ENCODE measurements at places on chromosomes 11 and 22.

DNA sequence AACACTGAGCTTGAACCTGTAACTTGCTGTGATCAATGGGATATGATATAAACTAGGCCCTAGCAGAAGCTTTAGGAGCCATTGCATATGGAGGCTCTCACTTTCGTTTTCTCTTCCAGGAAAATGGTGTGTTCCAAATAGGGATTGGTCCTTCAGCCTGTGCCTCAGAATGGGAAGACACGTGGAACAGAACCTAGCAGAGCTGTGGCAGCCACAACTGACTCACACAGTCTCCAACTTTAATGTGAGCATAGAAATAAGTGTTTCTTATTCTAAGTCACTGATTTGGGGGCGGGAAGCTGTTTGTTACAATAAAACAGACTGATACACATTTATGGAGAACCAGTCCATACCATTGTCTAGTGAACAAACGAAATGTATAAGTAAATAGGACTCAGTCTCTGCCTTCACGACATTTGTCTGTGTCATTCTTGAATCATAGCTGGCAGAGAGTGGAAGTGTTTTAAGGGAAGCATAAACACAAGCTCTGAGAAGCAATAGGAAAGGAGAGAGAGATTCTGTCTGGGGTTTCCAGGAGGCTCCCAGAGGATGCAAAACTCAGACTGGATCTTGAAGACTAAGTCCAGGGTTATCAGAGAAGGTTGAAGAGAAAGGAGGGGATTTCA is 97.3 kb downstream of the GALNT18 start:
- DNase-seq, result no peak

DNA sequence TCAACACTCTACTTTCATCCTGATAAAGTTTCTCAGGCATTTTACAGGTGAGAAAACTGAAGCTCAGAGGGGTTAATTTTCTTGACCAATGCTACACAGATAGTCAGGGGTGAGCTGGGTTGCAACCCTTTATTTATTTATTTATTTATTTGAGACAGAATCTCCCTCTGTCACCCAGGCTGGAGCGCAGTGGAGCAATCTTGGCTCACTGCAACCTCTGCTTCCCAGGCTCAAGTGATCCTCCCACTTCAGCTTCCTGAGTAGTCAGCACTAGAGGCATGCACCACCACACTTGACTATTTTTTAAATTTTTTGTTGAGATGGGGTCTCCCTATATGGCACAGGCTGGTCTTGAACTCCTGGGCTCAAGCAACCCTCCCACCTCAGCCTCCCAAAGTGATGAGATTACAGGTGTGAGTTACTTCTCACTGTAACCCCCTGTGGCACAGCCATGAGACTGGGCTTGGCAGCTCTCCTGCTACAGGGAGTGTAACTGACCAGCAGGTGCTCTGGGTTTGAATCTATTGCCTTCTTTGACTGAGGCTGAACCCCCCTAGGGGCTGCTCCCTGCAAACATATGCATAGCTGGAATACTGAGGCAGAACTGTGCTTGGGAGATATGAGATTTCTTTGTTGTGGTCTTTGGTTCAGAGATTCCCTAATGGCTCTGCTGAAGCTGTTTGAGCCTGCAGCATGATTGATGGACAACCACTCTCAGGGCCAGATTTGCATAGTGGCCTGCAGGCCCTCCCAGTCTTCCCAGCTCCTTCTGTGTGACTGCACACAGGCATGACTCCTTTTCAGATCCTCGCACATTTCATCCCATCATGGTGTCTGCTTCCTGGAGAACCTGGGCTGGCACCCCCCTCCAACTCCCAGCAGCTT is 6.1 kb downstream of the C11orf96 start:
- no peak for DNase-seq

DNA sequence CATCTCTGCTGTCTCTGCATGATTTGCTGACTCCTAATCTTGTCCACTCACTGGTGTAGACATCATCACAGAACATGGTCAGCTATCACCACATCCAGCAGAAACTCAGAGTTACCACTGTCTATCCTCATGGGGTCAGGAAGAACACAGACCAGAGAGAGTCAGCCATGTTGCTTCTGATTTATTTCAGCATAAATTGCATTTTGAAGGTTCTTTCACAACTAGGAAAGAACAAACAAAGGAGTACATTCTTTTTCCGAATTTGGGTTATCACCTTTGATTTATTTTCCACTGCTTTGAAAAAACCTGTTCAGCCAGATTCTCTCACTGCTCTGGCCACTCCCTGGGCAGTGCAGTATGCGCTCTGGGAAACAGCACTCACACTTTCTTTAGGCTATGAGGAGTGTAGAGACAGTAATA is 172.0 kb upstream of the MTMR2 start:
- no peak for DNase-seq

DNA sequence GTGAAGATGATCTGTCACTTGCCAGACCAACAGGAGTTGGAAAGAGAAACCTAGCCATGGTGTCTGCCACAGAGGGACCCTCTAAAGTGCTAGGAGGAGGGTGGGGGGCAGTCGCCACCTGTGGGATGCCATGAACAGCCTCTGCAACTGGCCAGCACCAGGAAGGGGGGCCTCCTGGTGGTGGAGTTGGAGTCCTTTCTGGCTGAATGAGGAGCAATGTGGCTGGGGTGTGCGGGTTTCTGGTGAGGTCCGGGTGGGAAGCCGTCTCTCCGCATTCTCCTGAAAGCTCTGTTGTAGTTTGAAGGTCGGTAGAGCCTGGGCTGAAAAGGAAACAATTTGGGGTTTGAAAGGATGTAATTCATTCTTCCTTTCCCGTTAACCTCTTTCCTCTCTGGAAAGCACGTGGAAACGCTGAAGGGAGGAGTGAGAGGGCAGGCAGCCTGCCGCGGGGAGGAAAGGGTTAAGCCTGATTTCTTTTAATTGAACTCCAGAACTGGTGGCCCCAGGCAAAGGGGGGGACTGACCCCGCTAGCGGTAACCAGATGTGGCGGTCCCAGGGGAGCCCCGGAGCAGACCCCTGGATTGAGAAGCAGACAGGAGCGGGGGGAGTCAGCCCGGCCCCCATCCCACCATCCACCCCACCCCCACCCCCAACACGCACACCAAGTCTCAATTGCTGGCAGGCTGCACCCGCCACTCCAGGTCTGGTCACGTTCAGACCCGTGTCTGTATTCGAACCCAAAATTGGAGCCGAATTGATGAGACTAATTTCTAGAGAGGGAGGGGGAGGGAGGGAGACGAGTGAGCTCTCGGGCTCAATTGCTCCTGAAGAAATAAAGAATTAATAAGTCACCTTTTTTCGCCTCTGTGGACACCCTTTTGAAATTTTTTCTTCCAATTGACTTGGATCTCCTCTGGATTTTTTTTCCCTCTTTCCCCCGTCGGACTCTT is 1.8 kb upstream of the FLI1 start:
- DNase-seq, result no peak

DNA sequence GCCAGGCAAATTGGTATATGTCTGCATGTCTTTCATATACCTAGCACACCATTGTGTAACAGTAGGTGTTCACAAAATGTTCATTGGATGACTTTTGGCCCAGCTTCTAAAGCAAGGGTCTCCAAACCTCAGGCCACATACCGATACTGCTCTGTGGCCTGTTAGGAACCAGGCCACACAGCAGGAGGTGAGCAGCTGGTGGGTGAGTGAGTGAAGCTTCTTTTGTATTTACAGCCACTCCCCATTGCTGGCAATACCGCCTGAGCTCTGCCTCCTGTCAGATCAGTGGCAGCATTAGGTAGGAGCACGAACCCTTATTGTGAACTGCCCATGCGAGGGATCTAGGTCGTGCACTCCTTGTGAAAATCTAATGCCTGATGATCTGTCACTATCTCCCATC is 836.6 kb downstream of the NTM start:
- DNase-seq, result no peak

DNA sequence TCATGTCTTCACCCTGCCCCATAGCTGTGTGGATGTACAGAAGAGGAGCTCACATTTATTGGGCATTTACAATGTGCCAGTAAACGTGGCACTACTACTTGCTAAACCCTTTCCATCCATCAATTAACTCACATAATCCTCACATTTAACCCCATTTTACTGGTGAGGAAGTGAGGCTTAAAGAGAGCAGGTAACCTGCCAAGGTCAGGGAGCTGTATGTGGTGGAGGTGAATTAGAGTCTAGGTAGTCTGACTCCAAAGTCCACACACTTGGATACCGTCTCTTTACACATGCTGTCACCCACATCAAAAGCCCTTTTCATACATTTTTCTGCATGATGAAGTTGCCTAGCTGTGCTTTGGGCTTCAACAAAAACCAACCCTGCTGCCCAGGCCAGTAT is 10.8 kb downstream of the PLEKHA7 start:
- DNase-seq, result no peak

GRCh38 chr11:127531167-127531566 is 530.6 kb upstream of the KIRREL3 start:
- no peak for DNase-seq

DNA sequence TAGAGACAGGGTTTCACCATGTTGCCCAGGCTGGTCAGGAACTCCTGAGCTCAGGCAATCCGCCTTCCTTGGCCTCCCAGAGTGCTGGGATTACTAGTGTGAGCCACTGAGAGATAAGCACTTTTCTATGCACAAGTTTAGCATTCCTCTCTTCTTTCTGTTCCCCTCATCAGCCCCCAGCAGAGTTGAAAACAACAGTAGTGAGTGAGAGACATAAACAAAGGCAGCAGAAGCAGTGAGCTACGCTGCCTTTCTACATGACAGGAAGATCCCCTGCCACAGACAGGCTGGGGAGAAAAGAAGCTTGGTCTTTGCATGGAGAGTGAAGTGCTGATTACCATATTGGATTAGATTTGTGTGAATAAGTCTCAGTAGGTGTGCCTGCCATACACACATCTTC is 392.0 kb upstream of the KIRREL3 start:
- no peak for DNase-seq

DNA sequence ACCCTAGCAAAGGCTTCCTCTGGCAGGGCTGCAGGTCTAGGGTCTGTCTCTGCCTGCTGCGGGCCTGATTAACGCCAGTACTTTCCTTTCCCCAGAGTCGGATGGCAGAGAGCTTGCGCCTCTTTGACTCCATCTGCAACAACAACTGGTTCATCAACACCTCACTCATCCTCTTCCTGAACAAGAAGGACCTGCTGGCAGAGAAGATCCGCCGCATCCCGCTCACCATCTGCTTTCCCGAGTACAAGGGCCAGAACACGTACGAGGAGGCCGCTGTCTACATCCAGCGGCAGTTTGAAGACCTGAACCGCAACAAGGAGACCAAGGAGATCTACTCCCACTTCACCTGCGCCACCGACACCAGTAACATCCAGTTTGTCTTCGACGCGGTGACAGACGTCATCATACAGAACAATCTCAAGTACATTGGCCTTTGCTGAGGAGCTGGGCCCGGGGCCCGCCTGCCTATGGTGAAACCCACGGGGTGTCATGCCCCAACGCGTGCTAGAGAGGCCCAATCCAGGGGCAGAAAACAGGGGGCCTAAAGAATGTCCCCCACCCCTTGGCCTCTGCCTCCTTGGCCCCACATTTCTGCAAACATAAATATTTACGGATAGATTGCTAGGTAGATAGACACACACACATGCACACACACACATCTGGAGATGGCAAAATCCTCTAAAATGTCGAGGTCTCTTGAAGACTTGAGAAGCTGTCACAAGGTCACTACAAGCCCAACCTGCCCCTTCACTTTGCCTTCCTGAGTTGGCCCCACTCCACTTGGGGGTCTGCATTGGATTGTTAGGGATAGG is 18.6 kb downstream of the RSPH14 start:
- no peak for DNase-seq

DNA sequence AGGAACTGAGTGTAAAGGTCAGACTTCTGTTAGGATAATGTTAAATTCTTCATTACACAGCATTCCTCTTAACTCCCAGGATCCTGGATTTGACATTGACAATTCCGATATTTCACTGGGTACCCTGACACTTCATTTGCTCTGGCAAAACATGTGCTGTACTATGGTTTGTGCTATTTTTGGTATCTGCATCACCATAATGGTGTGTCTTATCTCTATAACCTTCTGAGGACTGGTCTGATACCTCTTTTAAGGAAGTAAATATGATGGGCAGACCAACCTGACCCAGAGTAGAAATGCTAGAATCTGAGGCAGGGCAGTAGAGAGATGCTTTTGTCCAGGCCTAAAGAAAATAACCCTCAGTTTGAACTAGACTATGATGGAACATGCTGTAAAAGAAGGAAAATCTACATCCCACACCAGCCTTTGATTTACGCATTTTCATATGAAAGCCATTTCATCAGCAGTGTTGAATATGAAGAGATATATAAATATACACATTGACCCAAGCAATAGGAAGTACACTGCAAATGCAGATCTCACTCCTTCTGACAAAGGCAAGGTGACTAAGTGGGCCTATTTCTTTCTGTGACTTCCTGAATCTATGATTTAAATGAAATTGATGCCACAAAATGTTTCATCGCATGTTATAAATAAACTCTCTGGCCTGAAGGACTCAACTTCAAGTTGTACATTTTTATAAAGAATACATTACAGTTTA is 966.7 kb downstream of the DLG2 start:
- no peak for DNase-seq

DNA sequence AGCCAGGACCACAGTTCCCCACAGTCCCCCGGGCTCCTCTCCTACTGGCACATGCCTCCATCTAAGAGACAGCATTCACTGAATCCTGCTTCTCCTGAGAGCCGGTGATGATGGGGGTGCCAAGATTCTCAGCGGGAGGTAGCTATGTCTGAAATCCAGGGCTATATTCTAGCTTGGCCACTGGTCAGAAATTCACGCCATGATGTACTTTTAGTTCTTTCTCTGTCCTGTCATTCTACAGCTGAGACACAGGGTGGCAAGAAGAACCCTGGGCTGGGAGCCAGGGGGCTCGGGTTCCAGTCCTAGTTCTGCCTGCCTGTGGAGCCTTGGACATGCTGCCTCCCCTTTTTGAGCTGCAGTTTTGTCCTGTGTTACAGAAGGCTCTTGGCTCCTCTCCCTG is 59.2 kb upstream of the PHOX2A start:
- no peak for DNase-seq

DNA sequence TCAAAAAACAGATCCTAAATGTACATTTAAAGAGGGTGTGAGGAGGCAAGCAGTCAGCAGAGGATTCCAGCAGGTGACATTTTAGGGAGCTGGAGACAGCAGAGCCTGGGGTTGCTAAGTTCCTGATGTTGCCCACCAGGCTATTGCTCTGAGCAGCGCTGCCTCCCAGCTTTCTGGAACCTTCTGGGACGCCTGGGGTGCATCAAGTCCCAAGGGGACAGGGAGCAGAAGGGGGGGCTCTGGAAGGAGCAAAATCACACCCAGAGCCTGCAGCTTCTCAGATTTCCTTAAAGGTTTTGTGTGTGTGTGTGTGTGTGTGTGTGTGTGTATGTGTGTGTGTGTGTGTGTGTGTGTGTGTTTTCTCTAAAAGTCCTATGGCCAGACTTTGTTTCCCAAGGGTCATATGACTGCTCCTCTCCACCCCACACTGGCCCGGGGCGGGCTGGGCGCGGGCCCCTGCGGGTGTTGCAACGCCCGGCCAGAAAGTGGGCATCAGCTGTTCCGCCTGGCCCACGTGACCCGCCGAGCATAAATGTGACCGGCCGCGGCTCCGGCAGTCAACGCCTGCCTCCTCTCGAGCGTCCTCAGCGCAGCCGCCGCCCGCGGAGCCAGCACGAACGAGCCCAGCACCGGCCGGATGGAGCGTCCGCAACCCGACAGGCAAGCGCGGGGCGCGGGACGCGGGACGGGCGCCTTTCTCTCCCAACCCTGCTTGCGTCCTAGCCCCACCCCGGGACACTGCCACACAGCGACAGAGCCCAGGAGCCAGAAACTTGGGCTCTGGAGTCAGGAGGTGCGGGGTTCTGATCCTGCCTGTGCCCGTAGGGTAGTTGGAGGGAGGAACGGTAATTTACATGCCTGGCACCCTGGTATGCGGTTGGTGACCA is at the start of gene HMOX1:
TSS of gene HMOX1 (plus strand) at position 560 of the 887 bp plus-strand sequence. CDS start at position 638, 78 bp downstream.
- no peak for DNase-seq

GRCh38 chr11:95354304-95354703 is 123.3 kb upstream of the SESN3 start:
- DNase-seq, result no peak

Data from T-helper 22 cell (primary cell).